ENCODE measurements at places on chromosomes 4 and X. TPM values are rescaled to one million over a fixed set of nuclear protein-coding genes. Genes with fewer than 3 reads are reported as not detected.

Gene MYL5
- 16.5 TPM for total RNA-seq

Gene RASL11B
- 0.77 TPM for total RNA-seq

Gene MTMR1
- total RNA-seq = 18.6 TPM

Gene FAM156A
- 31.8 TPM for total RNA-seq

Gene SRPX
- total RNA-seq = 410 TPM

Gene HMGB2
- 41.4 TPM for total RNA-seq

Gene SOD3
- total RNA-seq = 128 TPM

Gene VCX
- total RNA-seq = not detected

Gene FAAH2
- 0.29 TPM for total RNA-seq

Gene TMPRSS11A
- not detected for total RNA-seq

Gene EVC2
- total RNA-seq = 4.0 TPM

Gene TCEAL8
- 33.3 TPM for total RNA-seq

Gene PNMA5
- not detected for total RNA-seq

Gene NXF2B
- total RNA-seq = not detected

Gene PLS3
- total RNA-seq = 69.7 TPM

Gene TMEM271
- not detected for total RNA-seq

Gene XK
- total RNA-seq = 0.13 TPM

Gene METAP1
- 21.3 TPM for total RNA-seq

All from mesenteric fat pad (tissue), 1 donor.